ENCODE measurements at places on chromosomes 5 and 9.
A peak's percentile ranks its signal among the peaks of the same experiment; 100 is the strongest.

DNA sequence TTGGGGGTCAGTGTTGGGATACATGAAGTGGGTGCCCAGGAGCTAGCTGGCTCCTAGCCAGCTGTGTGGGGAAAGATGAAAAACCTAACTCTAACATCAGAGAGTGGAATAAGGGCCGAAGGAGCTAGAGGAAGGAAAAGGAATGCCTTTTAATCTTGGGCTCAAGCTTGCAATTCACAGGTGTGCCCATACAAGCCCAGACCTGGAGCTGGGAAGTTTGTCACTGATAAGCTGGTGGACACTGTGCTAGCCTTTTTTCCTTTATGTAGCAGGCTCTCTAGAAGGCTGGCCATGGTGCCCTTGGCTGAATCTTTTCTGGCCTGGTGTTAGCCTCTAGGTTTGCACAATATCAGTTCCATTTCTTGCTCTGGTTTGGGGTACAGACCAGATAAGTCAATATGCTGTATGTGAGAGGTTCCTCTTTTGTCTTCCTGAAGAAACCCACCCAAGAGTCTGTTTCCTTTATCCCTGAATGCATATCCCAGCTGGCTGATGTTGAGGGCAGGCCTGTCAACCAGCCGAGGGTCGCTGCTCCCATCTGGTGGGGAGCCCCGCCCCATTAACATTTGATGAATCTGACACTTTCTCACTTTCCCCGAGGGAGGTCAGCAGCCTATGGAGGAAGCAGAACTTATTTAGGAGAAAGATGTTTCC is 92.4 kb upstream of the CXCL14 start:
- no peak for DNase-seq

DNA sequence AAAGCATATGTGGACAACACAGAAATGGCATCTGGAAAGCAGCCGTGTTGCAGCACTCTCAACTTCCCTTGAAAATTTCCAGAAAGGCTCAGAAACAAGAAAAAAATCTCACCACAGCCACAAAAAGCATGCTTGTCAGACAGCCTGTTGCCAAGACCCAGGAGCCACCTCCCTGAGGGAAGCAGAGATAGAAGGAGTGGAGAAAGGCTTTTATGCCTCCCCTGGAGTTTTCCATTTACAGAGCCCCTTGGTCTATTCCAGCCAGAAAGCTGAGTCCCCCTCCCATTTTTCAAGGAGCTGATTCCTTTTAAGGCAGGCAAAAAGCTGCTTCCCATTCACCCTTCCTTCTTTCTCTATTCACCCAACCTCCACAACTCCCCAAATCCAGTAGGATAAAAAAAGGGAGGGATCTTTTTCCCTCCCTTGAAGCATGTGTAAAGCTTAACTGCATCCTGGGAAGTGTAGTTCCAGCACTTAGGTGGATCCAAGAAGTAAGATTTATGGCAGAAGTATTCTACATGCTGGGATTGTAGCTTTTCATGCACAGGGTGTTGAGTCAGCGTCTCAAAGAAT is 37.1 kb upstream of the PALM2AKAP2 start:
- DNase-seq: no peak

DNA sequence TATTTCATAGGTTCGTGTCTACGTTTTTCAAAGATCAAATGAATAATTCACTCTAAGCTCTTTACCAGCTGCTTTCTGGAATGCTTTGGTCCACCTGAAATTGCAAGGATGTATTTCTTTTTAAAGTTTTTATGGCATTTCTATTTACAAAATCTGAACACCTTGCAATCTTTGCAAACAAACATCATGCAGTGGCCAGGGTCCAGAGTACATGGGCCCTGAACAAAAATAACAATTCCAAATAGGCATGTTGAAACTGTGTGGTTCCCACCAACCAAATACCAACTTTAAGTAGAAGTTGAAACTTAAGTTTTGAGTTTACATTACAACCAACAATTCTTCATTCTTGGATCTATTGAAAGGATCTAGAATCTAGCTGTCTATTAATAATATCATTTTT is 180.1 kb upstream of the FTMT start:
- DNase-seq: no peak

DNA sequence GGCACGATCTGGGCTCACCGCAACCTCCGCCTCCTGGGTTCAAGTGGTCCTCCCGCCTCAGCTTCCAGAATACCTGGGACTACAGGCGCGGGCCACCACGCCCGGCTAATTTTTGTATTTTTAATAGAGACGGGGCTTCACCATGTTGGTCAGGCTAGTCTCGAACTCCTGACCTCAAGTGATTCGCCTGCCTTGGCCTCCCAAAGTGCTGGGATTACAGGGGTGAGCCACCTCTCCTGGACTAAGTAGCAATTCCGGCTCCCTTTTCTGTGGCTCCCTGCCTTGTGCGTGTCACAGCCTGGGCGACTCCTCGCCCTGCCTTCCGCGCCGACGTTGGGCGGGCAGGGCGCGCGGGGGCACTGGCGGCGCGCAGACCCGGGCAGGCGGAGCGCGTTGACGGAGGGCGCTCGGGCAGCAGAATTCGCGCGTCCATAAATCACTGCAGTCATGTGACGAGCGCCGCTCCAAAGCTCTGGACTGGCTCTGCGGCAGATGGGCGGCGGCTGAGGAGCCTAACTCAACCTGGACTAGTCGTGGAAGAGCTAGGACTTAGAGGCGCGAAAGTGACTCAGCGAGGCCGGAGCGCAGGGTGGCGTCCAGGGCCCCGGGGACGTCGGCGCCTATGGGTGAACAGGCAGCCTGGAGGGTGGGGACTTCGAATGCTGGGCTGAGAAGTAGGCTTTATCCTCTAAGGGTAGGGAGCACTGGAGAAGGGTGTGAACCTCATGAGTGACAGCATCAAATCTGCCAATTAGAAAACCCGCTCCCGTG is 1.4 kb upstream of the CIZ1 start:
- peak; percentile 89 for DNase-seq

GRCh38 chr5:108953940-108954339 is 206.2 kb downstream of the FER start:
- no peak for DNase-seq

- no peak for DNase-seq
Observed at GRCh38 chr5:100777680-100778300, 125.3 kb downstream of the ST8SIA4 start.

- no peak for DNase-seq
Observed at GRCh38 chr5:74665273-74665672, 19.8 kb upstream of the HEXB start.

DNA sequence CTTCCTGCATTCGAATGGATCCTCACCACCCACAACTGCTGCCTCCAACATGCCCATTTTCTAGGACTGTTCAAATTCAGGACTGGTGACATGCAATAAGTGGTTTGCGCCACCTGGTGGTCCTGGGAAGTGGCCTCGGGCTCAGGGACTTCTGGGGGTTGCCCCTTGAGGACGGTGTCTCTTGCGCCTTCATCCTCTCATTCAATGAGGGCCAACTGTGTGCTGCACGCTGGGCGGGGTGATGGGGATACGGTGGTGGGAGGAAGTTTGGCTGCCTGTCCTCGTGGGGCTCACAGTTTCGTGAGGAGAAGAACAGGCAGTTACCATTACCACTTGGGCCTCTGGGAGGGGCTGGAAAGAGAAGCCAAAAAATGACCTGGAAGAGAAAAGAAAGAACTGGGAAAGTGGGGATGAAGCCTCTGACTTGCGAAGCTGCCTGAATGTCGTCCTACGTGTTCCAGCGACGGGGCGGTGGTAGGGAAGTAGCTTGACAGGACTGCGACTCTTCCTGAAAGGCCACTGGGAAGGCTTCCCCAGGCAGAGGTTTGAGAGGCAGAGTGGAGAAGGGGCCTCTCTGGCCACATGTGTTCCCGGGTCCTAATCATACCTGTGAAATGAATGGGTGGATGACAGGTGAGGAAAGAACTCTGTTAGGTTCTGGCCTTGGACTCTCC is 49.0 kb downstream of the PSD2 start:
- DNase-seq: peak; percentile 33

DNA sequence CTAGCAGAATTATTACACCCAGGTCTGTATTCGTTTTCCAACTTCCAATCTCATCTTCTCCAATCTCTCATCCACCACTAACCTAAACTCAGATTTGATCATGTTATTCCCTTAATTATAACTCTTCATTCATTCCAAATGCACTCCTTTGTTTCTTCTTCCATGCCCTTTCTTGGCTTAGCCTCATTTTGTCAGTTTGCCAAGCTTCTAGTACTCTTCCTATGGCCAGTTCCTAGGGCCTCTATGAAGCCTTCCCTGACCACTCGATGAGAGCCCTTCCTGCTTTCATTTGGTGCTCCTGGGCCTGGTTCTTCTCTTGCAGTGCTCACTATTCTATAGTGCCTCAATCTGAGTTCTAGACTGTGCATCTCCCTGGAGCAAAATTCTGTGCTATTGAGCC is 5.8 kb downstream of the FAM219A start:
- peak; percentile 18 for DNase-seq

- no peak for DNase-seq
Observed at GRCh38 chr9:98263080-98263479, 7.6 kb upstream of the TBC1D2 start.

- peak; percentile 29 for DNase-seq
Observed at GRCh38 chr9:114677418-114677817, 4.6 kb downstream of the TEX48 start.

GRCh38 chr9:109119439-109120203 is at the start of gene TMEM245:
TSS of gene TMEM245 (minus strand) at chr9:109119947. CDS start at chr9:109119913, 34 bp downstream.
- DNase-seq: peak; percentile 94

- no peak for DNase-seq
Observed at GRCh38 chr5:159001247-159001646, 98.5 kb downstream of the EBF1 start.

DNA sequence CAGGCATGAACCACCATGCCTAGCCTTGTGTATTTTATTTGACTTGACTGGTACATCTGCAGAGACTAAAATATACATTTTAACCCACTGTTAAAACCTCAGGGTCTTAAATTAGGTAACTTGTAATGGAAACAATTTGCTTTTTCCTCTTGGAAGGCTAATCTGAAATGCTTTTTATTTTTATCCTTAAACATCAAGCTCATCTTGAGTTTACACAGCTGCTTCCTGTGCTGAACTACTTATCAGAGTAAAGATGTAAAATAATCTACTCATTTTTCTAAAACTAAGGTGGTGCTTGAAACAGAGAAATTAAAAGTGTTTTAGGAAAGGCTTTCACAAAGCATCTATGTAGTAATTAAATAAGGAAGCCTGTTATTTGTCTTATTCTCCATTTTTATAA is 144.1 kb downstream of the ENTREP1 start:
- DNase-seq: no peak

- no peak for DNase-seq
Observed at GRCh38 chr5:135397084-135397483, 1.9 kb downstream of the MACROH2A1 start.

DNA sequence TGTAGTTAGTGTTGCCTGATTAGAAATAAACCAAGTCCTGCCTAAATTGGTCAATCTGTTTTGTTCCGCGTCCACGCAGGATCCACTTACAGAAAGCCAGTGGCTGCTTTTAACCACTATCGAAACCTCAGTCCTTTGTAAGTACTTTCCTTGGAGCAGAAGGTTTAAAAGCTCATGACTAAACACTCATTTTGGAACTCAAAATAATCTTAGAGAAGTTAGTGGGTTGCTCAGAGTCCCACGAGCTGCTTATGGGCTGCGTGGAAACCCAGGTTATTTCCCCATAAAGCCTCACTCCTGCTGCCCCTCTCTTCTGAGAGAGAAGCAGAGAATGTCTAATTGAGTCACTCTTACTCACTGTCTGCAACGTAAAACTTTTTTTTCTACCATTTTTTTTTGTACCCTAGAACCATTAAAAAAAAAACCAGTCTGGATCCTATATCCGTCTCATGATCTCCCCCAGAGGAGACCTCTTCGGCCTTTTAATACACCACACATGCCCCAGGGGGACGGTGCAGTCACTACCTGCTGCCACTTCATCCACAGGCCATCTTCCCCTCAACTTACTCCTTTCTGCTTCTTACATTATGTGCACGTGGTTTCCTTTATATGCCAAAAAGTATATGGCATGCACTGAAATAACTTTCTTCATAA is 7.6 kb downstream of the BASP1 start:
- DNase-seq: no peak

- no peak for DNase-seq
Observed at GRCh38 chr9:134571946-134572917, 69.4 kb upstream of the COL5A1 start.

- no peak for DNase-seq
Observed at GRCh38 chr5:22844636-22845035, 8.5 kb downstream of the CDH12 start.

DNA sequence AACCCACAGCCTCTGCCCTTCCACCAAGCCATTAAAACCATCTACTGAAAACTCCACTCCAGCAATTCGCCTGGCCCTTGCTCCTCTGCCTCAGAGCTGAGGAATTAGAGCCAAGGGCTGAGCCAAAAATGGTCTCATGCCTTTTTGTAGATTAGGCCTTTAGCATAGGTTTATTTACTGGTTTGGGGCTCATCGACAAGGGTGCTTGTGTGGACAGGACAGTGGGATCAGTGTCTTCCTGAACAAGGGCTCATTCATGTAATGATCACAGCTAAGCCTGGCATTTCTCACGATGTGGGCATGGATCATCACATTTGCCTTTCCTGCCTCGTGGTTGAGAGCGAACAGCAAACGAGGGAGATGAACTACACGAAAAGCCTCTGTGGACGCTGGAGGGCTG is 59.2 kb upstream of the PHF24 start:
- no peak for DNase-seq

DNA sequence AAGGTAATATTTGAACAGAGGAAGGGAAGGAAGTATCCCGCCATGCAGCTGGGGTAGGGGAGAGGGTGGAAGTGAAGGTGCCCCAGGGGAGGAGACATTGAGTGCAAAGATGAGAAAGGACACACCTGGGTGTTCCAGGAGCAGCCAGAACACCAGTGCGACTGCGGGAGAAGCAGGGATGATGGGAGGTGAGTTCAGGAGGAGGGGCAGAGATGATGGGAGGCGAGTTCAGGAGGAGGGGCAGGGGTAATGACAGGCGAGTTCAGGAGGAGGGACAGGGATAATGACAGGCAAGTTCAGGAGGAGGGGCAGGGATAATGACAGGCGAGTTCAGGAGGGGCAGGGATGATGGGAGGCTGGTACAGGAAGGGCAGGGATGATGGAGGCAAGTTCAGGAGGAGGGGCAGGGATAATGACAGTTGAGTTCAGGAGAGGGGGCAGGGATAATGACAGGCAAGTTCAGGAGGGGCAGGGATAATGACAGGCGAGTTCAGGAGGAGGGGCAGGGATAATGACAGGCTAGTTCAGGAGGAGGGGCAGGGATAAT is 17.2 kb upstream of the SPOCK1 start:
- DNase-seq: no peak

DNA sequence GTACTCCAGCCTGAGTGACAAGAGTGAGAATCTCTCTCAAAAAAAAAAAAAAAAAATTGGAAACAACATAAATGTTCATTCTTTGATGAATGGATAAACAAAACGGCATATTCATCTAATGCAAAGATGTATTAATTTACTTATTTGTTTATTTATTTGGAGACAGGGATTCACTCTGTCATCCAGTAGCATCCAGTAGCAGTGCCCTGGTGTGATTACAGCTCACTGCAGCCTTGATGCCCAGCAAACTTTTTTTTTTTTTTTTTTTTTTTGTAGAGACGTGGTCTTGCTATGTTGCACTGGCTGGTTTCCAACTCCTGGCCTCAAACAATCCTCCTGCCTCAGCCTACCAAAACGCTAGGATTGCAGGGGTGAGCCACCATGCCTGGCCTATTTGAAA is 24.4 kb downstream of the OR2V2 start:
- DNase-seq: no peak

- DNase-seq: no peak
Observed at GRCh38 chr9:101711330-101711941, 27.0 kb downstream of the GRIN3A start.

All from NCI-H446 (cell line).